ENCODE measurements at places on chromosomes 5 and 9.

DNA sequence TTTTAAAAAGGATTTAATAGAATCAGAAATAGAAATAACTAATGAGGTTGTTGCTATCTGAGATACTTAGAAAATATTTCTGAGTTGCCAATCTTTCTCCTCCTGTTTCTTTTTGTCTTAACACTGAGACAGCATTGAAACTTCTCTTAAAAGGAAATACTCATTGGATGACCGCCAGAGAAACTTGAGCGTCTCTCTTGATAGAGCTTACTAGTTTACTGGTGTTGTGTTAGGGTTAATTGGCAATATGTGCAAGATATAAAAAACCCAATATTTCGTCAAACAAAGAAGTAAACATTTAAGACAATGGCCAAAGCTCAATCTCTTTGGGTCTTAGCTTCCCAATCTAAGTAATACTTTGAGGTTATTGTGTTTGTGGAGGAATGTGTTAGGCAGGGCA is 176.4 kb upstream of the CHD1 start:
- no peak for DNase-seq

GRCh38 chr5:14744296-14745187 is 80.0 kb downstream of the OTULIN start:
- DNase-seq = no peak

GRCh38 chr9:108103046-108103693 is 613.6 kb upstream of the KLF4 start:
- no peak for DNase-seq

GRCh38 chr9:12785260-12785770 is 10.5 kb downstream of the LURAP1L start:
- no peak for DNase-seq

DNA sequence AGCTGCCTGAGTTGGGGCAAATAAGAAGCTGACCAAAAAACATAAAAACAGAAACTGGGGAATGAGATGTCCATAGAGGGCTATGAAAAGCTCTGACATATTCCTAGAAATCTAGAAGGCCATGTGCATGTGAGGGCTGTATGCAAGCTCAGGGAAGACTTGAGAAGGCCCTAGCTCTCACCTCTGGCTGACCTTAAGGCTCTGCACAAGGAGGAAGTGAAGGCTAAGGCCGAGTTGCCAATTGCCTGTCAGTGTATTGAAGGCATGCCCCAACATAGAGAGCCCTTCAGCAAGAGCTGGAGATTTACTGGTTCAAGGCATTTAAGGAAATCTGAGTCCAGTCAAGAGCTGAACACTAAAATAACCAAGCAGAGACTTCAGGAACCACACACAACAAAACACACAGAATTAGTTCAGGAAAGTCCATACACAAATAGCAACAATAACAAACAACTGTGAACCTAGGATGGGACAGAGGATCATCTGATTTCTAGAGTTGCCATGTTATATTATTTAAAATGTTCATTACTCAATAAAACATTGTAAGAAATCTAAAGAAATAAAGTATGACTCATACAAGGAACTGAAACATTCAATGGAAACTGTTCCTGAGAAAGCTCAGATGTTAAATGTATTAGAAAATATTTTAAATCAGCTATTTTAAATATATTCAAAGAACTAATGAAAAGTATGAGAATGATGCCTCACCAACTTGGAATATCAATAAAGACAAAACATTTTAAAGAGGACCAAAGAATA is 161.8 kb downstream of the AUH start:
- DNase-seq = peak; percentile 78

GRCh38 chr9:88387036-88387551 is 1.1 kb upstream of the SPIN1 start:
- no peak for DNase-seq

DNA sequence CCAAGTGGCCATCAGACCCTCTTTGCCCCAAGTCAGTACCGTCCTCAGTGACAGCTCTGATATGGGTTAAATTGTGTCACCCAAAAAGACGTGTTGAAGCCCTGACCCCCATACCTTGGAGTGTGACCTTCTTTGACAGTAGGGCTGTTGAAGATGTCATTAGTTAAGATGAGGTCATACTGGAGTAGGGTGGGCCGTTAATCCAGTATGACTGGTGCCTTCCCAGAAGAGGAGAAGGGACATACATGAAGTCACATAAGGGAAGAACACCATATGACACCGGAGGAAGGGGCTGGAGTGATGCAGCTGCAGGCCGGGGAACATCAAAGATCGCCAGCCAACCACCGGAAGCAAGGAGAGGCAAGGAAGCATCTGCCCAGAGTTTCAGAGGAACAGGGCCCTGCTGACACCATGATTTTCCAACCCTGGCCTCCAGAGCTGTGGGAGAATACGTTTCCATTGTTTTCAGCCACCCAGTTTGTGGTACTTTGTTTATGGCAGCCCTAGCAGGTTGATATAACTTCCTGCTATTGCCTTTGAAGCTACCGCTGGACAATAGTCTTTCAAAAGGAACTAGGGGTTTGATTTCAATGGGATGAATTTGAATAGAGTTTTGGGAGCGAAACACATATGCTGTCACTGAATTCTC is 36.4 kb upstream of the CPEB4 start:
- DNase-seq = no peak

DNA sequence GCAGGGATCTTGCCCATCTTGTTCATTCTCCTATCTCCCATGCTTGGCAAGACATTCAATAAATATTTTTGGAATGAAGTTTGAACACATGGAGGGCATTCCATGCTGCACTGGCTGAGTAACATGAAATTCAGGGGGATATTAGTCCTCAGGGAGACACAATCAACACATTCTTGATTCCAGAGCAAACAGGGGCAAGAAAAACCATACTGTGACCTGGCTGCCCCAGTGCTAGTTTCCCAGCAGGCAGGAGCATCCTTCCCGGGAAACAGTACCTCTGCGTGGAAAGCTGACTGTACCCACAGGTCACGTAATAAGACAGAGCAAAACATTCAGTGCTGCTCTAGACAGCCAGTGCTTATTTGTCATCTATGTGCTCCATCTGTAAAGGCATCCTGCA is 66.3 kb upstream of the SPOCK1 start:
- DNase-seq = no peak

- no peak for DNase-seq
Observed at GRCh38 chr5:45578270-45578669, 117.9 kb downstream of the HCN1 start.

DNA sequence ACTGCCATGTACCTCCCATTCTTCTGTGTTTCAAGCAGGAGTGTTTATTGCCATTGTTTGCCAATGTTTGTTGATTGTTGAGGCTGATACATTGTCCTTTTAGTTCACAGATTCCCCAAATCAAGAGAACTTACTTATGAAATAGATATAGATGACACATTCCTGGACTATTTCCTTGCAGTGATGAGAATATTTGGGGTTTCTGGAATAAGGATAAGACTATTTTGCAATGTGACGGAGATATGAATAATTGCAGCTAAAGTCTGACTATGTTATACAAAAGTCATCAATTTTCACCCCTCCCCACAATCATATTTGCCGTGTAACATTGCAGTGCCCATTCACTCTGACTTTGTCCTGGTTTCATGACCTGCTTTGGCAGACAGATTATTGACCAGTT is 460.8 kb downstream of the CDH10 start:
- DNase-seq = no peak

DNA sequence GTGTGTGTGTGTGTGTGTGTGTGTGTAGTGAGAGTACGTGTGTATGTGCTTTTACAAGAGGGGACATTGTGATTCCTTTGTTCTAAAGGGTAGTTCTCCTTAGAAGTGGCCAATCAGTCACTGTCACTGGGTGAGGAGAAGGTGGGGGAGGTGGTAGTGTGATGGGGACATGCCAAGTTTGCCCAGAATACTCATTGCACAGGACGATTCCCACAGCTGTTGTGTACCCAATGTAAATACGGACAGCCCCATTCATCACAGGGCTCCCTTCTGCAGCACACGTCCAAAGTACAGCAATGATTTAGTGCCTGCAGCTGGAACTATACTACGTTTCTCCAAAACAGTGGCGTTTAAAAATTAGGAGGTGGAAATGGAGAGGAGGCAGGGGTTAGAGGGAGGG is 287.8 kb downstream of the TLR4 start:
- DNase-seq = no peak

DNA sequence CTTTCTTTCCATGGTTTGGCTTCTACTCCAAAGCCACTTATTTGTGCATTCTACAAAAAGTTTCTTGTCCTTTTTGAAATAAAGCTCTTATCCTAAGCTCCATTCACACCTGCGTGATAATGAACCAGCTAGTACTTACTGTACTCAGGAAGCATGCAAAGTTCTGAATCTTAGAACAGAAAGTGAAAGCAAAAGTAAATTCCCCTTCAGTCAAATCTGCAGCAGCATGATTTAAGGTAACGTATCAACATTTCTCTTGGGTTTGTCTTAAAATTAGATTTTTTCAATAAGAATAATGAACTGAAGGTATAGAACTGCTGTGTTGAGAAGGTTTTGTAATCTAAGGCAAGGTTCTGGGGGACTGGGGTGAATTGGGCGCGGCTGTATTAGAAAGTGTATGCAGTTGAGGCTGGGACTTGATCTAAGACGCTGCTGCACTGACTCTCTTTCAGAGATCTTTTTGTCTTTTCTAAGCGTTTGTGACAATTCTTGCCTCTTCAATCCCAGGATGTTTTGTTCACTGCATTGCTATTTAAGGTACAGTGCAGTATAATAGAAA is at the start of gene ERAP2:
Gene ERAP2 (plus strand): TSS at position 209 of the 559 bp plus-strand sequence. CDS start 3,186 bp downstream, outside the sequence.
- no peak for DNase-seq

GRCh38 chr9:36846621-36847020 is 187.4 kb downstream of the PAX5 start:
- DNase-seq = no peak

- DNase-seq = no peak
Observed at GRCh38 chr5:173055722-173055982, 500 bp upstream of the CREBRF start.

DNA sequence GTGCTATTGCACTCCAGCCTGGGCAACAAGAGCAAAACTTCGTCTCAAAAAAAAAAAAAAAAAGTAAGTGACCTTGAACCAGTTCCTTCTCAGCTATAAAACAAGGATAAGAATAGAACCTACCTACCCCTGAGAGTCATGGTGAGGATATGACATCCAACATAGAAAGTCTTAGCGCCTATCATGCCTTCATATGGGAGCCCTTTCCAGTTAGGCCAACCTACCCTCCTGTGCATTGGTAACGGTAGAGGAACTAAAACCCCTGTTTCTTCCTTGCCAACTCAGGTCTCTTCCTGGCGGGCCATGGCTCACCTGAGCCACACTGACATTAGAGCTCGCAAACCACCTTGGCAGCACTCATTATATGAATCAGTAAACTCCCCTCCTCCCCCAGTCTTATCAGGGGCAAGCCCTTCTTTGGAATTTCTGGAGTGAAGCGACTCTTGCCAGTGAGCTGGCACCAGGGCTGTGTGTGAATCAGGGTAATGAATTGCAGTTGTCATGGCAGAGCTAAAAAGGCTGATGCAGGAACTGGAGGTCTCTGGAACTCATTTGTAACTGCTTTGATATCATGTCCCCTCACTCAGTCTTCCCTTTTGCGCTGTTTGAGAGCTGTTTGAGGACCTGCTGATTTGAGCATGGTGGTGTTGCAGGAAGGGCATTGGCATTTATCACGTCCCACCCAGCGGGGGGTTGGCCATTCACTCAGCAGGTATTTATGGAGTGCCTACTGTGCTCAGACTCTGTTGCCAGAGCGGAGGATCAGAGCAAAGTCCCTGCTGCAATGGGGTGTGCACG is 10.3 kb downstream of the WWC1 start:
- no peak for DNase-seq

DNA sequence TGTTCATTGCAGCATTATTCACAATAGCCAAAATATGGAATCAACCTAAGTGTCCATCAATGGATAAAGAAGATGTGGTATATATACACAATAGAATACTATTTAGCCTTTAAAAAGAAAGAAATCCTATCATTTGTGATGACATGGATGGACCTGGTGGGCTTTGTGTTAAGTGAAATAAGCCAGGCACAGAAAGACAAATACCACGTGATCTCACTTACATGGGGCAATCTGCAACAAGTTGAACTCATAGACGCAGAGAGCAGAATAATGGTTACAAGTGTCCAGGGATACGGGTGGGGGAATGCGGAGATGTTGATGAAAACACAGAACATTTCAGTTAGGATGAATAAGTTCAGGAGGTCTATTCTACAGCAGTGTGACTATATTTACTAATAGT is 66.4 kb upstream of the ALDH1B1 start:
- no peak for DNase-seq

DNA sequence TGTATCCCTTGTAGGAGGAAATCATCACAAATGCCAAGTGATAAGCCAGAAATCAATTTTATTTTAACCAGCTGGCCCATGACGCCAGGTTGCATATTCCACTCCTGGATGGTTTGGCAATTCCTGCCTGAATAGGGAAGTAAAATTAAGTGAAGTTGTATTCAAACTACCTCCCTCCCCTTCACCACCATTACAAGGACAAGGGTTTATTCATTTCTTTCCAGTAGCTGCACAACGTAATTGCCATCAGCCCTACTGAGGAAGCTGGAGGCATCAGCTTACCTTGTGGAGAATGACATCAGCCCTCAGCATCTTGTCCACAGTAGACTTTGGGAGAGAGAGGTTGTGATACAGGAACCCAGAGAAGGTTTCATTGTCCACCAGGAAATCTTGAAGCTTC is 66.6 kb downstream of the ABCA1 start:
- DNase-seq = peak; percentile 73

- no peak for DNase-seq
Observed at GRCh38 chr5:39826051-39826450, 401.3 kb upstream of the DAB2 start.

- DNase-seq = no peak
Observed at GRCh38 chr9:117341151-117341550, 73.7 kb downstream of the ASTN2 start.

DNA sequence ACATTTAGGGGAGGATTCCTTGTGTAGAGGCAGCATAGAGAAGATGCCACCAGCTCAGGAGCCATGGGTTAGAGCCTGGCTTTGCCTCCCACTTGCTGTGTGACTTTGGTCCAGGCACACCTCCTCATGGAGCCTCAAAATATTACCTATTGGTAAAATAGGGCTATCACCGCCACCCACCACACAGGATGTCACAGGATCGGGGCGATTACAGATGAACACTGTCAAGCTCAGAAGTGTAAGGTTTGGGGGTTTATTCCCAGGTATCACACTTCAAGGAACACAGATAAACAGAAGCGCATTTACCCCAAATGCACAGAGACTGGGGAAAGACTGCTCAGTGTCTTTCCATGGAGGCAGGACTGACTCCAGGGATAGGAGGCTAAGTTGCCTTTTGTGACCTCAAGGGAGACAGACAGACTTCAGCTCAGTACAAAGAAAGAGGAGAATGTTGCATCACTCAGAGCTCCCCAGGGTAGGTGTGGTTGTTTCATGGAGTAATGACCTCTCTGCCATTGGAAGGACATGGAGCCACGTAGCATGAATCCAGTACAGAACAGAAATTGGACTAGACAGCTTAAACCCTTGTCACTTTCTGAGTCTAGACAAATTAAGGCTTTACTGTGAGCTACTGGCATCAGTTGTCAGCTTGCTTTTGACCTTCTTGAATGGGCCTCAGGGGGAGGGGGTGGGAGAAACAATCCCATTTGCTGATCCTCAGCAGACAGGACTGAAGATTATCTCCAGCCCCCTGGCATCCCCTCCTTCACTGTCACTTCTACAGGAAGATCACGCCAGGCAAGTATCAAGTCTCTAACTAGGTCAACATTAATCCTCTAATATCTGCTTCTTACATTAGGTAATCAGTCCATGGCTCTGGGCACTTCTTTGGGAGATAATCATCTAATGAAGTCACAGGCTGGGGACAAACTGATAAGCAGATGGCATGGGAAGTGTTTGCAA is 6.5 kb downstream of the TRAF1 start:
- DNase-seq = no peak

- DNase-seq = no peak
Observed at GRCh38 chr9:123787416-123787815, 142.5 kb downstream of the DENND1A start.

GRCh38 chr5:56827049-56827448 is 11.7 kb downstream of the MAP3K1 start:
- no peak for DNase-seq
